ENCODE measurements at places on chromosomes 6 and 20. TPM values are rescaled to one million over a fixed set of nuclear protein-coding genes. Genes with fewer than 3 reads are reported as not detected.

The VEGFA gene
- 390 TPM for total RNA-seq

The SLC17A3 gene
- total RNA-seq, result not detected

The STX7 gene
- total RNA-seq, result 37.4 TPM

The GLYATL3 gene
- not detected for total RNA-seq

The CBLN4 gene
- total RNA-seq, result not detected

The RNF8 gene
- total RNA-seq, result 19.3 TPM

The FAM120B gene
- 14.6 TPM for total RNA-seq

The PREX1 gene
- total RNA-seq, result 2.1 TPM

The DEFB124 gene
- not detected for total RNA-seq

The ADTRP gene
- total RNA-seq, result 4.9 TPM

The RHAG gene
- total RNA-seq, result not detected

The C6orf15 gene
- not detected for total RNA-seq

The DCDC2 gene
- not detected for total RNA-seq

The IMPG1 gene
- total RNA-seq, result not detected

The SLC17A2 gene
- not detected for total RNA-seq

The EYS gene
- 0.05 TPM for total RNA-seq

The IL17A gene
- total RNA-seq, result not detected

The DIDO1 gene
- 55.6 TPM for total RNA-seq

The PERP gene
- total RNA-seq, result 13.4 TPM

The SPO11 gene
- total RNA-seq, result not detected

The SUMO4 gene
- 2.1 TPM for total RNA-seq

The PXDC1 gene
- total RNA-seq, result 61.4 TPM
